Activated naive CD4-positive, alpha-beta T cell treated with anti-CD3 and anti-CD28 coated beads for 36 hours (primary cell): ENCODE measurements at places on chromosomes 1 and 21.

DNA sequence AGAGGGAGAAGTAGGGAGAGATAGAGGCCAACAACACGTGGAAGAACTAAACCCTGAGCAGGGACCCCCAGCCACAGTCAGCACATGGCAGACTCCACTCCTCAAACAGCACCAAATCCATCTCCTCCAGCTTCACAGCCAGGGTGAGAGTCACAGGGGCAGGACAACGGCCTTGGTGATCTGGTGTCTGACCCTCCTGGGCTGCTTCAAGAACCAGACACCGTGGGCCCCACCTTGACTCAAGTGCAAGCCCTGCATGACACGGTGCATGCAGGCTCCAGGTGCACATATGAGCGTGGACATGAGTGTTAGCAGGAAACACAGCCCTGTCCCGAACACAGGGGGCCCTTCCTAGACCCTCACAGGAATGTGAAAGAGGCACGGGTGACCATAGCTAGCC is 21.9 kb downstream of the S100A7 start:
- no peak for DNase-seq

- no peak for DNase-seq
Measured at GRCh38 chr1:232223183-232223708, 406.7 kb downstream of the SIPA1L2 start.

- DNase-seq: no peak
Measured at GRCh38 chr1:231201979-231202633, 38.9 kb upstream of the GNPAT start.

DNA sequence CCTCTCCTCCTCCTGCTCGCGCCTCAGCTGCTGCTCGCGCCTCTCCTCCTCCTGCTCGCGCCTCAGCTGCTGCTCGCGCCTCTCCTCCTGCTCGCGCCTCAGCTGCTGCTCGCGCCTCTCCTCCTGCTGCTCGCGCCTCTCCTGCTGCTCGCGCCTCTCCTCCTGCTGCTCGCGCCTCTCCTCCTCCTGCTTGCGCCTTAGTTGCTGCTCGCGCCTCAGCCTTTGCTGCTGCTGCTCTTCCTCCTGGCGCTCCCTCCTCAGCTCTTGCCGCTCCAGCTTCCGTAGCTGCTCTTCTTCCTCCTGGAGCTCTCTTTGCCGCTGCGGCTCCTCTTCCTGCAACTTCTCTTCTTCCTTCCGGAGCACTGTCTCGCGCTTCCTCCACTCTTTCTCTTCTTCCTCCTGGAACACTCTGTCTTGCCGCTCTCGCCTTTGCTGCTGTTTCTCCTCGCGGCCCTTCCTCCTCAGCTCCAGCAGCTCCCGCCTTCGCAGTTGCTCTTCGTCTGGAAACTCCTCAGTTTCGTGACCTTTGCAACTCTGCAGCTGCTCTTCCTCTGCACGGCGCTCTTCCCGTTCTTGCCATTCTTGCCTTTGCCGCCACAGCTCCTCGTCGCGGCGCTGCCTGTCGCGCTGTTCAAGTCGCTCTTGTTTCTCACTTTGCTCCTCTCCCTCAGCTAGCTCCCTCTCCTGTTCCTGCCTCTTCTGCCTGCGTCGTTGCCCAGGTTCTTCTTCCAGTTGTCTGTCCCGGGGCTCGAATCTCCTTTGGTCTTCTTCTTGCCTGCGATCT is 3.0 kb downstream of the TCHH start:
- DNase-seq: peak; percentile 22

GRCh38 chr1:101004061-101004460 is 21.5 kb downstream of the DPH5 start:
- DNase-seq: no peak

DNA sequence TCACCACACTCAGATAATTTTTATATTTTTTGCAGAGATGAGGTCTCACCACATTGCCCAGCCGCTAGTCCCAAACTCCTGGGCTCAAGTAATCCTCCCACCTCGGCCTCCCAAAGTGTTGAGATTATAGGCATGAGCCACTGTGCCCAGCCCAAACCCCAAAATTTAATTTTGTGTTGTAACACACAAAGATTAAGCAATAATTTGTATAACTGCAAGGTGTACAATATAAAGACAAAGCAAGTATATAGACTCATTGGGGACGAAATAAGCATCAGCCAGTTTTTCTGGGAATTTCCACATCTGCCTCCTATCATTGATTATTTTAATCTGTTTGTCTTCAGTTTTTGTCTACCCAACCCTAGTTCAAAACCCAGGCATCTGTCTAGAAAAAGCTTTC is 42.7 kb downstream of the ST7L start:
- DNase-seq: no peak

- DNase-seq: no peak
Measured at GRCh38 chr1:186404454-186405051, 28.9 kb downstream of the ODR4 start.

DNA sequence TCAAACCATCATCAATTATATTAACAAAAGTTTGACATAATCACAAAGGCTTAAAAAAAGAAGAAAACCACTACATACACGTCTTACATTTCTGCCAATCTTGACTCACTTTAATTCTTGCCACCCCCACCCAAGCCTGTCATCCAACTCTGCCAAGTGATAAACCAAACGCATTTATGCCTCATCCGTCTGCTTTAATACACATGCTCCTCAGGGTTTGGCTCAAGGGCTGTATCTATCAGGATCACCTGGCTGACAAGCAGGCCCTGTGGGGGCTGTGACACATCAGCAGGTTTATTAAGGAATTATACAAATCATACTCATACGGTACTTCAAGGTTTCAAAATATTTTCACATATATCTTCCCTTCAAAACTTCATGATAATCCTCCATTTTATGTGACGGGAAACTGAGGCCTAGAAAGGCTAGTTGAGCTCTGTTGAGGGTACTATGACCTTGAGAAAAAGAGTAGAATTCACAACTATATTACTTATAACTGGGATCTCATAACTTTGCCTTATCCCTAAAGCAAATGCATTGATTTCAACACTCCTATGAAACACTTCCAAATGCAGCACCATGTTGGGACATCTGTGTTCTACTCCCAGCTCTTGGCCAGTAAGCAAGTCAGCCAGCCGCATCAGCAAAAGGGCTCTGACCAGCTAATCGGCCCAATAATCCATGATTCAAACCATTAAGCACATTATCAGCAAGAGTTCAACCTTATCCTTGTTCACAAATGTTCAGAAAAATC is 8.7 kb downstream of the SORT1 start:
- DNase-seq: no peak

- no peak for DNase-seq
Measured at GRCh38 chr1:229272164-229273158, 1.6 kb downstream of the RAB4A start.

- DNase-seq: no peak
Measured at GRCh38 chr21:38439426-38439825, 58.9 kb downstream of the ERG start.

GRCh38 chr1:150615346-150616201 is 13.8 kb downstream of the ENSA start:
- peak; percentile 36 for DNase-seq

- peak; percentile 60 for DNase-seq
Measured at GRCh38 chr1:112674440-112674985, at the start of gene MOV10. Gene MOV10, plus strand, starts transcription at chr1:112674659. Its CDS starts 254 bp downstream, at chr1:112674913.

GRCh38 chr1:234605983-234606783 is 3.8 kb downstream of the IRF2BP2 start:
- peak; percentile 58 for DNase-seq

DNA sequence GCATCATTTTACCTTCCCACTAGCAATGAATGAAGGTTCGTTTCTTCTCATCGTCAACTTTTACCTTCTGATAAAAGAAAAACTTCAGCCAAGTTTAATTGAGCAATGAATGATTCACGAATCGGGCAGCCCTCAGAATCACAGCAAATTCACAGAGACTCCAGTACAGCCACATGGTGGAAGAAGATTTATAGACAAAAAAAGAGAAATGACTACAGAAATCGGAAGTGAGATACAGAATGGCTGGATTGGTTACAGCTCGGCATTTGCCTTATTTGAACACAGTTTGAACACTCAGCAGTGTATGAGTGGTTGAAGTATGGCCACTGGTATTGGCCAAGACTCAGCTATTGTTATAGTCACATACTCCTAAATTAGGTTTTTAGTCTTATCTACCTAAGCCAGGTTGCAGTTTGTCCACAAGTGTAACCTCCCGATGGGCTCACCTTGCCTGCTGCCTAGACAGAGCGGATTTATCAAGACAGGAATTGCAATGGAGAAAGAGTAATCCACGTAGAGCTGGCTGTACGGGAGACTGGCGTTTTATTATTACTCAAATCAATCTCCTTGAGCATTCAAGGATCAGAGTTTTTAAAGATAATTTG is 15.3 kb downstream of the AK4 start:
- DNase-seq: no peak

DNA sequence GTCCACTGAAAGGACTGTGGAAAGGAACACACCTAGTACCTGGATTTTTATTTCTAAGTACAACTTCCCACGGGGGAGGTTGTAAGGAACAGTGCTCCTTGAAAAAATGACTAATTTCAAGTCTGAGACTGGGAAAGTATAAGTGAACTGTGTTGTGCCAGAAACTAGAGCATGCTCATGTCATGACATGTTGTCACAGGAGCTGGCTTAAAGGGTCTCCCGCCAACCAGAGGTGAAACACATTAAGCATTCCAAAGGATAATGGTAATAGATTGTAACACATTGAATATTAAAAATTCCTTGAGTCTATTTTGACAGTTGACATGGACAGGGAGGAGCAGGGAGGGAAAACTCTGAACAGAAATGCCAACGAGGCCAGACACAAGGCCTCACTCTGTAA is 6.3 kb downstream of the ATP2B4 start:
- DNase-seq: no peak

GRCh38 chr21:45255381-45256020 is 32.2 kb downstream of the POFUT2 start:
- DNase-seq: peak; percentile 22

DNA sequence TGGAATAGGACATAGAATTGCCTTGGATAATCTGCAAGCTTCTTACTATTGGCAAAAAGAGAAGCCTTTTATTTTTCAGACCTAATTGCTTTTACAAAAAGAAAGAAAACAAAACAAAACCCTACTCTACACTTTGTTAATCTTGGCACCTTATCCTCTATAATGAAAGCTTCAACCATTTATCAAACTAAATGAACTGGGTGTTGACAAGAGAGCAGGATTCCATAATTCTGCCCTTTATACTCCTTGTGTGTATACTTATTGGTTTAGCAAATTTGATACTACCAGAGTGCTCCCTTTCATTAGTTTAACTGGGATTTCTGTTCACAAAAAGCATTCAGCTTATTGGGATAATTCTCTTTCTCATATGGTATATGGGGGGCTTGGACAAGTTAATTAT is 3.0 kb upstream of the TMCC2 start:
- DNase-seq: no peak

GRCh38 chr1:172514108-172514507 is 18.8 kb upstream of the SUCO start:
- no peak for DNase-seq

- DNase-seq: no peak
Measured at GRCh38 chr1:62346886-62347285, 27.7 kb upstream of the KANK4 start.

- no peak for DNase-seq
Measured at GRCh38 chr1:227541796-227542152, 21.6 kb upstream of the ZNF678 start.

GRCh38 chr1:102586022-102586421 is 522.3 kb downstream of the COL11A1 start:
- DNase-seq: no peak

- DNase-seq: no peak
Measured at GRCh38 chr1:17672226-17672625, 82.9 kb upstream of the ACTL8 start.

DNA sequence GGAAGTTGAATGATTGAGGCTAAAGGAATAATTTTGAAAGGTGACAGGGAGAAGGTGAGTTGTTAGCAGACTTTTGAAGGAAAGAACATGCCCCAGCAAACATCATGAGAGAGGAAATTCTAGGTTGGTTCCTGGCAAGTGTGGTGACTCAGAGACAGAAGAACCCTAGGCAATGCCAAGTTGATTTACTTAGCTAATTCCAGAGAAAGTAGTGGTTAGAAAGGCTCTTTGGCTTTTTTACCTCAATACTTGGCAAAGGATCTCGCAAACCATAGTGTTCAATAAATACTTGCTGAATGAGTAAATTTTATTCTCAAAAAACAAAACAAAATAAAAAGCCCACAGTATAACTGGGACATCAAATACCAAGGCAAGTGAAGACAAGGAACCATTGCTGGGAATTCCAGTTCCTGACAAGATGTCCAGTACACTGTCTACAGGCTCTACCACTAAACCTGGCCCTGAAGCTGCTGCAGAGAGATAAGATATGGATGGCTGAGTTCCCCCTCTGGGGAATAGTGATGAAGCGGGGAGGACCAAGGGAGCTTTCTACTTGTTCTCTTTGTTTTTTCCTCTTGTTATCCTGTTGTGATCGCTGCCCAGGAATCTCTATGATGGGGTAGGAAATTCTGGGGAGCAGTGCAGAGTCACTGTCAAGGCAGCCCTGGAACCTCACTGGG is 48.2 kb downstream of the IL12RB2 start:
- DNase-seq: no peak

DNA sequence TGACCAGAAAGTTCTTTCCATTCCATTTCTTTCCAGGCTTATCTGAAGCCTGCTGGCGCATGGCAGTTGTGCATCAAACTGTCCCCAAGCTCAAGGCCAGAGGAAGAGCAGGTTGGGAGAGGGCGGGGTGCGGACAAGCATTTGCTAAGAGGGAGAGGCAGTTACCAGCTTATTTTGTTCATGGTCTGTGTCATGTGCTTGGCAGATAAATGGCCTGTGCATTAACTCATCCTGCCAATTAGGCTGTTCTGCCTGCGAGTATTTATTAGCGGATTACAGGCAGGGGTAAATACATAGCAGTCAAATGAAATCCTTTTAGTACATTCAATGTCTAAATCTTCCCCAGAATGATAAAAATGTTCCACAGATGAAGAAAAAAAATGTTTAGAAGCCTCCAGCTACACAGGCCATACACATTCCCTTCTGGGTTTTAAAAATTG is 48.9 kb upstream of the B3GALNT2 start:
- DNase-seq: no peak

DNA sequence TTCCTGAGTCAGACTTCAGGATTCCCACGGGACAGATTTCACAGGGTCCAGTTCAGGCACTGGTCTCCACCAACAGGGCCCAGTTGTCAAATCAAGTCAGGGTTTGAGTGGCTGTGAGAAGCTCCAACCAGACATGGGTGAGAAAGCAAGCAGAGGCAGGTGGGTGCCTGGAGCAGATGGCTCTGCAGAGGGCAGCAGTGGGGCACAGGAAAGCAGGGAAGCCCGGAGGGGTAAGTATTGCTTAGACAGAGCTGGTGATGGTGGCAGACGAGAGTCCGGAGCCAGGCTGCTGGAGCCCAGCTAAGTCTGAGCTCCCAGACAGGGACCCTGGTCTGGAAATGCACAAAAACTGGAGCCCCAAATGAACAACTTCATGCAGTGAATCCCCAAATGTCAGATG is 40.4 kb downstream of the RIMS3 start:
- peak; percentile 58 for DNase-seq

- no peak for DNase-seq
Measured at GRCh38 chr1:245404527-245404926, 249.7 kb downstream of the KIF26B start.

DNA sequence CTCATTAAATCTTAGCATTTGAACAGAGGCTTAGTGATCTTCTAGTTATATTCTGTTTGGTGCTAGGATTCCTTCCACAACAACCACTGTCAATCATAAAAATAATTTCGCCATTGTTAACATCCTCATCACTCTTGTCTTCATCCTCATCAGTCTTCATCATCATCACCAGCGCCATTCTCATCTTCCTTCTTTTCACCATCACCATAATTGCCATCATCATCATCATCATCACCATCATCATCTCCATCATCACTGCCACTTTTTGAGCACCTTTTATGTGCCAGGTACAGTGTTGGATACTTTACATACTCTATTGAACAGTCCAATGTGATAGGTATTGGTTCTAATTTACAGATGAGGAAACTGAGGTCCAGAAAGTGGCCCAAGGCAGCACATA is 245.7 kb downstream of the PTPRU start:
- no peak for DNase-seq
